Activated naive CD4-positive, alpha-beta T cell (primary cell): ENCODE measurements at places on chromosomes 3 and 15.

DNA sequence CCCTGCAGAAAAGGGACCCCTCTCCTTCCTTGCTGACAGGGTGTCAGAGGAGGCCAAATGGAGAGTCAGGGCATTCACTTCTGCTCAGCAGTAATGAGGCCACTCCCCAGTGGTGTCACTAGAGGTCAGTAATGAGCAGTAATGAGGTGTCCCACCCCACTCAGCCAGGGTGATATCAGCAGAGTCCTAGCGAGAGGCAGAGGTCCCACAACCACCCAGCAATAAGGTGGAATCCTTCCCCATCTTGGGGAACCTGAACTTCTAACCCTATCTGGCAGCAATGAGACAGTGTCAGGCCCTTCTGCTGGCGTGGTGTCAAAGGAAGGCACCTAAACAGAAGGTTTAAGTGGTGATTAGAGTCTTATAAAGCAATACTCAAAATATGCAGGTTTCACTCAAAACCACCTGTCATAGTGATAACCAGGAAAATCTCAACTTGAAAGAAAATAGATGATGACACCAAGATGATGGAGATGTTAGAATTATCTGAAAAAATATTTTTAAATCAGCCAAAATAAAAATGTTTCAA is 12.9 kb downstream of the OCA2 start:
- DNase-seq, result peak; percentile 15

GRCh38 chr3:57557085-57557537 is 1.0 kb downstream of the PDE12 start:
- DNase-seq, result no peak

DNA sequence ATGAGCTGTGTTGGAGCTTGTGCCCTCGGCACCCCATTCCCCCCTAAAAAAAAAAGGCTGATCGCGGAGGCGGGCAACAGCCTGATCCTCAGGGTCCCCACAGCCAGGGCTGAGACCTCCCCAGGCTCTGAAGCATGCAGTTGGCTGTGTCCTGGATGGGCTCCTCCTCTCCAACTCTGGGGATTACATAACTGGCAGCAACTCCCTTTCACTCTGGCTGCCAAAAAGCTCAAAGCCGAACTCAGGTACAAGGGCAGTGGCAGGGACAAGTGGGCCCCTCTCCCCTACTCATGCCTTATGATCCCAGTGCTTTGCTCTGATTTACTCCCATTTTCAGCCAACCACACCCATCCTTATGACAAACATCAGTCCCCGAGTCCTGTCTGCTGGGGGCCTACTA is 18.3 kb downstream of the TPRA1 start:
- no peak for DNase-seq

GRCh38 chr3:156978481-156978961 is 152.4 kb downstream of the LEKR1 start:
- DNase-seq, result no peak

- no peak for DNase-seq
Observed at GRCh38 chr15:74610302-74610951, 5.2 kb upstream of the CLK3 start.

DNA sequence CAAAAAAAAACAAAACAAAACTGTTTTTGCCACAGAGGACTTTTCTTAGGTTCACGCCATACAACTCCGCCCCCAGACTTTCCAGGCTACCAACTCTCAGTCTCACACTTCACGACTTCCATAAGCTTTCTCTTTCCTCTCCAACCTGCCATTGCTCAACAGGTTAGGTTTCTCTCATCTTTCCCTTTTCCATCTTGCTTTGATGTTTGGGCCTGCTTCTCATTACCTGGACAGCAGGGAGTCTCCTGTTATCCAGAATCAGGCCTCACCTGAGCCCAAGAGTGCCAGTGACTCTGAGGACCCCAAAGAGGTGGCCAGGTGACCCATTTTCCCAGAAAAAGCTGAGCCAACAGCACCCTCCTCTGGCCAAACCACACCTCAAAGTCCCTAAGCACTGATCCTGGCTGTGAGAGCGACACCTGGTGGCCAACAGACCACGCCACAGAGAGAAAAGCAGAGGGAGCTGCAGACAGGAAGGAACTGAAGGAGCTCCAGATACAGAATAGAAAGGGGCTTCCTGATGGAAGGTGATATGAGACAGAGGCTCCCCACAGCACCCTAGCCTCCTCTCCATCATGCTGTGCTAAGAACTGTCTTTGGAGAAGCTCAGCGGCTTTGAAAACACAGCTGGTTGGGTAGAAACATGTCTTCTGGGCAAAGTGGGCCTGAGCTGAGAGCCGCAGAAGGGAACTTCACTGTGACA is 4.0 kb downstream of the CCDC51 start:
- DNase-seq, result peak; percentile 74

DNA sequence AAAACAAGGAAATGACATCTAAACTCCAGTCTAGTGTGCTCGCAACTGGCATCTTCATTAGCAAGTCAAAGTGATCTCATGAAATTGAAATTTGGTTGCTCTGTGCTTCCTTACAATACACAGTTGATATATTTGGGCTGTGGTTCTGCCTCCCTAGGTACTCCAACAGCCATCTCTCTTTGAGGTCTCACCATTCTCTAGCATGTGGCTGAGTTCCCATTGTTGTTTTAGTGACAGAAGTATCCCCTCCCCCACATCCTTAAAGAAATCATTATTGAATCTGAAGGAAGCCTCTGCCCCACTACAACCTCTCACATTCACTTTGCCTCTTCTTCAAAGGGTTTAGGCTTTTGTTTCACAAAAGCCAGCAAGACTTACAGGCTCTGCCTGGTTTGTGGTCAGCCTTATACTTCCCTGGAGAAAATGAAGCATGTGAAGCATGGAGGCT is 516.5 kb downstream of the NLGN1 start:
- DNase-seq, result no peak

DNA sequence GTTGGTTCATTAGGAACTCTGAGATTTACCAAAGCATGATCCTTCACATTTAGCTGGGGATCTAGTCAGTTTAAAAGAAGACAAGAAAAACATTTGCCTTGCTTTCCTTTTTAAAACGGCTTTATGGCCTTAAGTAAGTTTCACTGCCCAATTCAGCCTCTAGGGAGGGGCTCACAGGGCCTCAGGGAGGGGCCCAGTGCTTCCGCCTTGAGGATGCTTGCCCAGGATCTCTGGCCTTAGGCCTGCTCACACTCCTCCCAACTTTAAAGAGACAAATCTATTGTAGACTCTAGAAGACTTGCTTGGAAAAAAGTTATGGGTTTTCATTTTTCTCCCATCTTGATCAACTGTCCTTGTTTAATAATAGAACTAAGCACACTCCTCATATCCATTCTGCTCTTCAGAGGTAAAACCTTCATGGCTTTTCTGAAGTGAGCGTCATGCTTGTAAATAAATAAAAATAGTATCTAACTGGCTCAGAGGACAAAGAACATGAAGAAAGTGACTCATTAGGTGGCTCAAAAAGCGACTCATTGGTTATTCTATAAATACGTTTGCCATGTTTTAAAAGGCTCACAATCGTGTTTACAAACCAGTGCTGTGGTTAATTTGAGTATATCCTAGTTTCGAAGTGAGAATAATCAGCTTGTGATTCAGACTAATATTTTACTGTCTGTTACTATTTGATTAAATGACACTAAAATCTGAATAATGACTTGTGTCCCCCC is 13.7 kb downstream of the PDHB start:
- DNase-seq, result no peak

DNA sequence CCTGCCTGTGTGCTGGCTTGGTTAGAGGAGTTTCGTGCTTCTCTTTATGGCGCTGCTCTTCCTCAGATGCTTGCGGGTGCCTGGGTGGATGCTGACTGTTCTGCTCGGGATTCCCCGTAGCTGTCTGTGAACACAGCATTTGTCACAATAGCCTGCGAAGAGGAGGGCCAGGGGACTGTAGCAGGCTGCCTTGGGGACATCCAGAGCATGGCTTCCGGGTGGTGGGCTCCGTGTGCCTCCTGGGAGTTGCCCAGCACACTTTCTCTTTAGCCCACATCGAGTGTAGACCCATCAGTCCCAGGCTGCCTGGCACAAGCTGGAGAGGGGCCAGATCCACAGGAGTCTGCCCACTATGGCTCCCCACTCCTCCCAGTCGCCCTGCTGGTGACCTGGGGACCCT is 22.4 kb downstream of the LRRK1 start:
- DNase-seq, result no peak

- DNase-seq, result no peak
Observed at GRCh38 chr15:68427366-68427765, 4.6 kb downstream of the ITGA11 start.

DNA sequence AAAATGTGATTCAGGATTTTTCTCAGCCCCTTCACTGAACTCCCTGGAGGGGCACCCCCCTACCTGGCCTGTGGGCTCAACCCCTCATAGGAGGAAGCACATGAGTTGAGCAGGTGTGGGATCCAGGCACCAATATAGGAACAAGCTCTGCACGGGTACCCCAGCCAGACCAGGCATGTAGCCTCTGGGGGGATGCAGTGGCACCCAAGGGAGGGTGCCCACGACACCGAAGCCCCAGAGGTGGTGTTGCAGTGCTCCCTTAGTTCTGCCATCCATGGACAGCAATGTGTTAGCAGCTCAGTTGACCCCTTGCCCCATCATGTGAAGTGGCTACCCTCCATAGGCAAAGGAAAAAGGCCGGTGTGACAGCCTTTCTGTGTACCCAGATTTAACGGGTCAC is 30.9 kb upstream of the BCHE start:
- no peak for DNase-seq

- no peak for DNase-seq
Observed at GRCh38 chr3:144770915-144771351, 799.3 kb downstream of the DIPK2A start.

DNA sequence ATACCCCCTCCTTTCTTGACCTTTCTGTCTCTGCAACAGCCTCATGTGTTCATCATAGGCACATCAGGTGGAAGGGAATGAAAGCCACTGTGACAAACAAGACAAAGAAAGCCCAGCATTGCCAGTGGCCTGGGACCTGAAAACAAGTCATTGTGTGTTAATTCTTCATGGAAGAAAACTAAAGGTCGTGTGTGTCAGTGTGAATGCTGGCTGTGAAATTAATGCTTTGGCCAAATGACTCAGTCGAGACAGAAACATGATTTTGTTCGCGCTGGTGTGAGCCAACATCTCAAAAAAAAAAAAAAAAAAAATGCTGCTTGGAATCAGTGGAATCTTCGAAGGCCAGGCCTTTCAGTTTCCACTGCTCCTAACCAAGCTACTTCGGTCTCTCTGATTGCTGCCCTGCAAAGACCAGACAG is 386.5 kb upstream of the PROK2 start:
- DNase-seq, result no peak

DNA sequence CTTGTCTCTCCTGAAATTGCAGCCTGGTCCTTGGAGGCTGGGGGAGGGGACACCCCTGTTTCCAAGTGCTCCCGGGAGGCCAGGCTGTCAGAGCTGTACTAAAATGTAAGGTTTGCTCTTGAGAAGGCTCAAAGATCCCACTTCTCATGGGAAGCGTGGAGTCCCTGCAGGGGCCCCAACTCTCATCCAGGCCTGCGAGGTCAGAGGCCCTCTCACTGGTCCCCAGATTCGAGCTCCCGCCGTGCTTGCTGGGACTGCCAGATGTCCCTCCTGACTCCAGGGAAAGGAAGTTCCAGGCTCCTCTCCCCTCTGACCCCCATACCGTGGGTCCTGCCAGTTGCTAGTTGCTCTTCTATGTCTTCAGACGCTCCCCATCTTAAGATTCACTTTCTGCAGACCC is 14.5 kb upstream of the ANPEP start:
- no peak for DNase-seq

- DNase-seq, result no peak
Observed at GRCh38 chr3:150299201-150299600, 108.9 kb upstream of the TSC22D2 start.

- DNase-seq, result no peak
Observed at GRCh38 chr15:39269821-39270220, 311.1 kb upstream of the THBS1 start.

GRCh38 chr15:41281236-41281635 is 50.2 kb downstream of the CHP1 start:
- DNase-seq, result no peak

DNA sequence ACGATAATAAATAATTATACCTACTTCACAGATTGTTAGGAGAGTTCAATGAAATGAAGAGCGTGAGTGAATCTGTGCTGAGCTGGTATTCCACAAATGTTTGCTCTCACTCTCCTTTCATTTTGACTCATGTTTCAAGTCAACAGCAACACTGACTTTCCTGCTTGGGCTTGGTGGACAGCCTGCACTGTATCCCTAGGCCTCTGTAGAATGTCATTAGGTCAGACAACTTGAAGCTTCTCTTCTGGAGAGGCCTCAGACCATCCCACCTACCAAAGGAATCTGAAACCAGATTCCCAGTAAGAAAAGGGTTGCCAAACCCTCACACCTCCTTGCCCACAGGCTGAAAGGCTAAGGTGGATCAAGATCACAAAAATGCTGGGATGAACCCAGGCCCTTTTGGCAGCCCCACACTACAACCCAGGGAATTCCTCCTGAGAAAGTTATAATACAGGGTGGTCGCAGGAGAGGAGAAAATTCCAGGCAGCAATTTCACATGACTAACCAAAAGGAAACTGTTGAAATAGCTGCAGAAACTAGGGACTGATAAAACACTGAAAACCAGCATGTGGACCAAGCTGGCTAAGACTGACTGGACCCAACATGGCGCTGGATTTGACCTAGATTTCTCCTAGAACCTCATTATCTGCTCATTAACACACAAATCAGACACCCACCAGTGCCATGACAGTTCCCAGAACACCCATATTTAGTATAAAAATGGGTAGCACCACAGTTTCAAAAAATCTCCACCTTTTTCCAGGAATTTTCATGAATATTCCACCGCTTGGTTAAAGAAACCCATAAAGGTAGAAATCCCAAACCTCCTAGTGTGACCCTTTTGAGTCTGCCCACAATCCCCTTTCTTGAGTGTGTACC is 57.0 kb upstream of the ZNF148 start:
- DNase-seq, result no peak

DNA sequence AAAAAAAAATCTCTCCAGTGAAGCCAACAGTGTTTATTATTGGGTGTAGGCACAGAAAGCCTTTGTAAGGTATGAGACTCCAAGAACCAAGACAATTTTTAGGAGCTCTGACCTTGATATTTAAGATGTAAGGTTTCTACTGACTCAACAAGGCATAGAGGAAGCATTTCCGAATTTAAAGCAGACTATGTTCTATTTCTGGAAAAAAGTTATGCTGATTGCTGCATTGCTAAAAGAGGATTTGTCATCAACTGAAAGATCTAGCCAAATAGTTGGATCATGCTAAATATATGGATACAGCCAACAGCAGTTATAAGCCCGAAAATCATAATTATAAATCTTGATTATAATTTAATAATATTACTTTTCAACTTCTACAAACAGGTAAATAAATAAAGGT is 53.3 kb upstream of the MELTF start:
- no peak for DNase-seq

GRCh38 chr3:64574194-64574593 is 113.6 kb downstream of the ADAMTS9 start:
- DNase-seq, result no peak

DNA sequence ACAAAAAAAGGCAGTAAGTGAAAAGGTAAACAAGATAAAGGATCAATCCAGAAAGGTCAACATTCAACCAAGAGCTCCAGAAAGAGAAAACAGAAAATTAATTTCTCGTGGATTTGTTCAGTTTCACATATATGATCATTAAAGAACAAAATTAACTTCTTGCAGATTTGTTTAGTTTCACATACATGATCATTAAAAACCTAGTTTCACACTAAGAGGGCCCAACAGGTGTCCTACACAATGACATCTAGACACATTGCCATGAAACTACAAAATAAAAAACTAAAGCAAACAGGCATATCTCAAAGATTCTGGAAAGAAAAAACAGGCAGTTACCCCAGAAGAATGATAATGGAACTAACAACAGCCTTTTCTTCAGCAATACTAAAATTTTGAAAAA is 22.1 kb downstream of the PHC3 start:
- DNase-seq, result no peak

- no peak for DNase-seq
Observed at GRCh38 chr3:77446084-77446483, 406.2 kb downstream of the ROBO2 start.
